Nasal cavity respiratory epithelium epithelial cell of viscerocranial mucosa (primary cell): ENCODE measurements at places on chromosomes 5 and 9. TPM values are rescaled to one million over a fixed set of nuclear protein-coding genes. Genes with fewer than 3 reads are reported as not detected.

SPATA31A3 gene
- not detected in 2 replicates for total RNA-seq

IL33 gene
- total RNA-seq = 2.1 and 16.6 TPM in 2 replicates

LRRC26 gene
- total RNA-seq = 2.1 TPM in 1 of 2 replicates, not detected in the other

PAEP gene
- not detected in 2 replicates for total RNA-seq

F2RL2 gene
- total RNA-seq = not detected in 2 replicates

MEIKIN gene
- total RNA-seq = not detected in 2 replicates

FOXE1 gene
- total RNA-seq = 3.8 and 7.9 TPM in 2 replicates

PFN3 gene
- not detected in 2 replicates for total RNA-seq
